ENCODE measurements at places on chromosomes 4 and X. TPM values are rescaled to one million over a fixed set of nuclear protein-coding genes. Genes with fewer than 3 reads are reported as not detected.

- DNase-seq: no peak
These were observed 25.8 kb downstream of the VSIG4 start for GRCh38 chrX:66014084-66014483.

GRCh38 chr4:7309636-7310390, 117.5 kb downstream of the SORCS2 start:
- DNase-seq: no peak

GRCh38 chr4:17512973-17513665, 1.2 kb upstream of the QDPR start:
- DNase-seq: no peak

DNA sequence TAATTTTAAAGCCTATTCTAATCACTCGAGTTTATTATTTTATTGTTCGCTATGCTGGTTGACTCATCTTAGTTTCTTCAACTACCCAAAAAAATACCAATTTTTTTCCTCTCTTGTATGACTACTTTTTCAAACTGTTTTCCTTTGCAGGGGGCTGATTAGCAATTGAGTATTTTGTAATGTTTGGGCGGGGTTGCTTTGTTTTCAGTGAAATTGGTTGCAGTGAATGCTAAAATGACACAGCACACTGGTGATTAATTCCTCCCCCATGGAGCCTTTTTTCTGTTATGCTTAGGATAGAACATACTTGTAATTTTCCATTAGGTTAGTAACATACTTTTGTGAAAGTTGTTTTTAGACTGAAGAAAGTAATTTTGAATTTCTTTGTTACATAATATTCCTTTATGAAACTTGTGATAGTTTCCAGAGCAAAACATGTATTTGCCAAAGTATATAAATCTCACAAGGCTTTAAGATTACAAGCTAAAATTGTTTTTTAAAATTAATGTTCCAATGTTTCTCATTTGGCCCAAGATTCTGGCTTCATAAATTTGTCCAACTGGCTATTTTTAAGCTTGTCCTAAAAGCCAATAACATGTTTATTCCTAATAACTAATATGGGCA, 120.4 kb downstream of the CHIC1 start:
- peak; percentile 6 for DNase-seq

The PTCHD1 gene
- 0.14 TPM for total RNA-seq

GRCh38 chr4:87856816-87857215, 24.0 kb downstream of the MEPE start:
- no peak for DNase-seq

Measured in astrocyte (in vitro differentiated cells and primary cell).